HAP-1 (cell line): ENCODE measurements at places on chromosomes 1 and 21.

DNA sequence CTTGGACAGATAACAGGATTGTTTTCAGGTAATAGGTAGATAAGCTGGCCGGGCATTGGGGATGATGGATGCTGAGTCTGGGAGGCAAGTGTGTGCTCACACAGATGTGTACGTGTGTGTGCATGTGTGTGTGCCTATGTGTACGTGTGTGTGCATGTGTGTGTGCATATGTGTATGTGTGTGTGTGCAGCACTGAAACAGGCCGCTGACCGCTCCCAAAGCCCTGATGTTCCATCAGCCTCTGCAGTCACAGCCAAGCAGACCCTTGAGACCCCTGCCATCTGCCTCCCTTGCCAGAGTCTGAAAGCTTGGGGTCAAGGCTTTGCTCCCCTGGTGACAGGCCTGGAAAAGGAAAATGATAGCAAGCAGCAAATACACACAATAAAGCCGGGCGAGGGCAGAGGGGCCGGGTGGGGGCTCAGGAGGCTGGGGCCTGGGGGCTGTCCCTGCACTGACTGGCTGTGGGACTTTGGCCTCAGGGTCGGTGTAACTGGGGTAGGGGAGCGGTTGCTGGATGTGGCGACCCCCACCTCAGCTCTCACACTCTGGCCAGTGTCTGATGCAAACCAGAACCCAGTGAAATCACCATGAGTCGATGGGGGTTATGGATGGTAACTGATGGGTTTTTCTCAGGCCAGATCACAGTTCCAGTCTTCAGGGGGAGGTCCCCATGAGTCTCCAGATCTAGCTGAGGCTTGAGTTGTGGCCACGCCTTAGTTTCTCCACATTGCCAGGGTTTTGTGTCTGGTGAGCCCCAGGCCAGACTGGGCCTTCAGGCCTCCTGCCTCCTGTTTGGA is 9.2 kb upstream of the TNFRSF8 start:
- DNase-seq = no peak

- DNase-seq = no peak
Observed at GRCh38 chr1:232463225-232463624, 166.7 kb downstream of the SIPA1L2 start.

DNA sequence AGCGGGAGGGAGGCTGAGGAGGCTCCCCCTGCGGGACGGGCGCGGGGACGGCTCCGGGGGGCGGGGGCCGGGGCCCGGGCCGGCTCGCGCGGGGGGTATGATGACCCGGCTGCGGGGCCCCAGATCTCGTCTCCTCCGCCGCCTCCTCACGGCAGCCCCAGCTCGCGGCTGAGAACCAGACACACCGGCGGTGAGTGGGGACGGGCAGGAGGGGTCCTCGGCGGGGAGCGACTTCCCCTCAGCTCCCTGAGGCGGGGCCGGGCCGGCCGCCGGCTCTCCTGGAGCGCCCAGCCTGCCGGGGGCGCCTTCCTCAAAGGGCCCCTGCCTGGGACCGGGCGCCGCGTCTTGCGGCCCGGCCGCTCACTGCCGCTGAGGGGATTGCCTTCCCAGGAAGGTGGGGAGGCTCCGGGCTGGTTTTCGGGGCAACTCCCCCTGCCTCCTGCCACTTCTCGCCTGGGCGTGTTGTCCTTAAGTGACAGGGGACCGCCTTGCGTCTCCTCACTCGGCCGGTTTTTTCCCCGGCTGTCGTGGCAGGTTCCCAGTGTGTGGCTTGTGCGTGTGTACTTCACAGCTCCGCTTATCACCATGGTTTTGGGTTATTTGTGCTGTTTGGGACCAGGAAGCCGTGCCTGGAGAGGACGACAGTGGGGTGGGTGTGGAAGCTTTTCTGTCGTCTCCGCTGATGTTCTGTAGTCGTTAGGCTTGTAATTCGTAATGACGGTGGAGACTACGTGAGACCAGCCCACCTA is 800 bp downstream of the HIPK1 start:
- no peak for DNase-seq

- DNase-seq = no peak
Observed at GRCh38 chr1:150895618-150896017, 8.7 kb downstream of the CTXND2 start.

GRCh38 chr1:202998836-202999750 is 8.1 kb upstream of the TMEM183A start:
- DNase-seq = peak; percentile 58

DNA sequence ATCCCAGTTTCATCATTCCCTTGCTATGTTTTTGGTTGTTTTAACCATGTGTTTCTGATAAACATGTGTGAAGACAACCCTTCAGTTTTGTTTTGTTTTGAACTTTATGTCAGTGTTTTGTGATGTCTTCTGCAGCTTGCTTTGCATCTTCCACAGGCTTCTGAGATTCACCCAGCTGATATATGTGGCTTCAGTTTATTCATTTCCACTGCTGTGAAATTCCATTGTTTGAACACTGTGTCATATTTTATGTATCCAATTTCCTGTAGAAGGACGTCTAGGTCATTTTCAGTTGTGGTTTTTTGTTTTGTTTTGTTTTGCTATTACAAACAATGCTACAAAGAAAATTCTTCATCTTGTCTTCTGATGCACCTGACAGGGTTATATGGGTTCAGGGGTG is 27.2 kb upstream of the SLC26A9 start:
- DNase-seq = no peak

GRCh38 chr1:205071028-205071409 is 13.2 kb downstream of the TMEM81 start:
- no peak for DNase-seq

DNA sequence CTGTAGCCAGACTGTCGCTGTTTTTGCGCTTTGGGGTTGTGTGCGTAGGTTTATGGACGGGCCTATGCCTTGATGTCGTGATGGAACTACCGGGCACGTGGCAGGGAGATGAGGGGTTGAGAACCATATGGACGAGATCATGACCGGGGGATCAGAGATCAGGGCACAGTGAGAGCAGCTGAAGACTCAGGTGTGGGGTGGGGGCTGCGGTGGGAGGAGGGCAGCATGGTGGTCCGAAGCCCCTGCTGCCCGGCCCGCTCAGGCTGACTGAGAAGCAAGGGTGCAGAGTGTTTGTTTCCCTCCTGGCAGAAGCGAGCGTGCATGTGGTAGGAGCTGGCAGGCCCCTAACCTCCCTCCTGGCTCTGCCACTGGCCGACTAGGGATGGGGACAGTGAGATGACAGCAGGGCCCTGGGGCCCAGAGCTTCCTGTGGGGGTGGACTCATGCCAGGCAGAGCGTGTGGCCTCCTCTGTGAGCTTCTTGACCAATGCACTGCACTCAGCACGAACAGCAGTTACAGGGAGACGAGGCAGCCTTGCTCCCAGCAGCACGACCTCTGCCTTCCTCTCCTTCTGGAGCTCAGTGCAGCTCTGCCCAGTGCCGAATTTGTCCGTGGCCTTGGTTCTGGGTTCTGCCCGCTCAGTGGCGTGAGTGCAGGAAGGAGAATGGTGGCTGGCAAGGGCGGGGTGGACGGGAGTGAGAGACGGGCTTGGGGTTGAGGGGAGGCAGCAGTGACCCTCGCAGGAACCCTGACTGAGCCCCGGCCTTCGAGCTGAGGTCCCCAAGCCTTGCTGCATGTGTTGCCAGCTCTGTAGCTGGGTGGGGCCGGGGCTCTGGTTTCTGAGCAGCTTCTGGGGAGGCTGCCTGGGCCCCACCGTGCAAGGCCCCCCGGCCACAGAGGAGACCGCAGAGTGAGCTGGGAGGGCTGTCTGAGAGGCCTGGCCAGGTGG is 22.2 kb upstream of the LRRC3 start:
- no peak for DNase-seq

DNA sequence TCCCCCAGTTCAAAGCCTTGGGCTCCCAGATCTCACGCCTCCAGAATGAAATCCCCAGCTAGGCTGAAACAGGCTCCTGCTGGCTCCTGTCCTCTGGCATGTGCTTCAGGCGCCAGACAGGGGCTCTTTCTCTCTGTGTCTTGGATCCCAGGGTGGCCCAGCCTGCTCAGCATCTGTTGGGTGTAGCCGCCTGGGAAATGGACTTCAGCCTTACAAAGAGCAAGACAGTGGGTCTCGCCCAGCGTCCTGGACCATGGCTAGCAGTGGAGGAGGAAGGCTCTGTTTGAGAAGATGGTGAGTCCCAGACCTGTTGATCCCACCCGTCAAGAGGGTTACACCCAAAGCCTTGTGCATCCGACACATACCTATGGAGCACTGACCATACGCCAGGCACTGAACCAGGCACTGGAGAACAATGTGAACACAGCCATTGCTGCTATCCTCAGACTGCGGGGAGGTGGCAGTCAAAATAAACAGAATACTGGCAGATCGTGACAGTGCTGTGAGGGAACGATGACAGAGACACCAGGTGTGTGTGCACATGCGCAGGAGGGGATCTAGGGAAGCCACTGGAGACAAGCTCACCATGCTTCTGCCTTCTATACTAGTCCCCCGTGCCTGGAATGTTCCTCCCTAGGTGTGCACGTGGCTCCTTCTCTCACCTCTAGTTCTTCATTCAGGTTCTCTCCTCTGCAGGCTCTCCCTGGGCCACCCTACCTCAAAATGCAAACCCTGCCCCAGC is 93.0 kb upstream of the GCLM start:
- DNase-seq = no peak

DNA sequence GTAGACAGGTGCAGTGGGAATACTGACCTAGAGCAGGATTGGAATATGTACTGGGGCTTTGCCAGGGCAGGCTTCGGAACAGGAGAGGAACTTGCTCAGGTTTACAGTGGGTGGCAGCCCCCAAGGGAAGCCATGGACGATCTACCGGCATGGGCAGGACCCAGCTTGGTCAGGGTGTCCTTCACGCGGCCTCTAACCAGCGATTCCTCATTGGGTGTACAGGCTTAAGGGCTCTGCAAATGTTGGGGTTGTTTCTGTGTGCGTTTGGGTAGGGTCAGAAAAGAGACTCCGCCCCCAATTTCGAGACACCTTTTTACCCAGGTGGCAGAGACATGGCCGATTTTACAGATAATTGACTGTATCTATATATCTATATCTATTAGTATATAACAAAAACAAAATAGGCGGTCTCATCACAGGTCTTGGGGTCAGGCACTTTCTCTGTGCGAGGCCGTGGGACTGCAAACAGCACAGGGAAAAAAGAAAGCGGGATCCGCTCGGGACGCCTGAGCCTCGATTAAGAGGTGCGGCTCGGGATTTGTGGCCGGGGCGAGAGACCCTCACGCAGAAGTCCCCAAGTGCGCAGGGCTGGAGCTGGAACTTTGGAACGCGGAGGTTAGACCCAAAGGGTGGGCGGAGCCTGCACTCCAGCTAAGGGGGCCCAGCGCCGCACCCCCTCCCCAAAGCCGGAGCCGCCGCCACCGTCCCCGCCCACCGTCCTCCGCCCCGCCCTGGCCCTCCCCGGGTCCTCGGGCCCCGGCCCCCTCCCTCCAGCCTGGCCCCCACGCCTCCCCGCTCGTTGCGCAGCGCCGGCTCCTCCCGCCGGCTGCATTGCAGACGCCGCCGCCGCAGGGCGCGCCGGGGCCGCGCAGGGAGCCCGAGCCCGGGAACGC is 67.5 kb upstream of the VAMP3 start:
- peak; percentile 60 for DNase-seq

DNA sequence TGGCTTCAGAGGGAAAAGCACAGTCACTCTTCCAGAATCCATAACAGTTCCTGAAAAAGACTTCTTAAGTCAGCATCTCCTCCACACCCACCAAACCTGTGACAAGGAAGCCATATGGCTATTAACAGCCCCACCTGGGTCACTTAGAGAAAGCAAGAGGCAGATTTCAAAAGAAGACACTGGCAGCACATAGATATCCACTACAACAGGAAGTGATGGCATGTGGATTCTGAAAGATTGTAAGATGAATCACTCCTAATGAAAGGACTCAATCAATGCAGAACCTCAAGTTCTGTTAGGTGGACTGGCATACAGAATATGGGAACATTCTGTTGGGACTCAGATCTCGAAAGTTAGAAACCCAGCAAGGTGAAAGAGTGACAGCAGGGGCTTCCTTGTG is 365.9 kb downstream of the TGFB2 start:
- no peak for DNase-seq

DNA sequence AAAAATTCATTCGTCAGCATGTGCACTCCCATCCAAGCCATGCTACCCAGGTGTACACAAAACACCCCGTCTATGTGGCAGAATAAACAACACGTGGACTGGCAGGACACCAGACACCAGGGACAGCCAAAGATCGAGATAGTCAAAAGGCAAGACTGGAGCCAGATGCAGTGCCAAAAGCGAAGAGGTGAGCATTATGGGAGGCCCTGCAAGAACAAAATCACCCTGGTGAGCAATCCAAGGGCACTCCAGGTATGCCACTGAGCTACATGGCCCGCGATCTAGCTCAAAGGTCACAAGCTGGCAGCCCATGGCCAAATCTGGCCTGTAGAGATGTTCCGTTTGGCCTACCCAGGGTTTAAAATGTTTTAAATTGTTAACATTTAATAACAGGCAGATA is 33.7 kb downstream of the PLPP3 start:
- no peak for DNase-seq

DNA sequence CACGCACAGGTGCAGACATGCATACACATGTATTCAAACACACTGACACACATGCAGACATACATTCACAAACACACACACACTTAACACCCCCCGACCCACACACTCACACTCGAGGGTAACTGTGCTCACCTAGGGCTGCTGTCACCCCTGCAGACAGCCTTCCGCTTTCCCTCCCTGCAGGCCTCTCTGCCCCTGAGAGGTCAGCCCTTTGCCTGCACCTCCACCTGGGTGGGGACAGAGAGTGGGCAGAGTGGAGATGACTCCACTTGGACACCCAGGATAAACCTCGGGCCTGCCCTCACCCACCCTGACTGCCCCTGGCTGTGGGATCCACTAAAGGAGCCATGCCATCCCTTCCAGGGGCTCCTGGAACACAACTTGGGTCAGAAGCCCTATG is 264.3 kb downstream of the PTPRU start:
- no peak for DNase-seq

GRCh38 chr1:29389533-29390041 is 153.3 kb downstream of the PTPRU start:
- no peak for DNase-seq

GRCh38 chr1:167121375-167122120 is 27.7 kb downstream of the STYXL2 start:
- no peak for DNase-seq

DNA sequence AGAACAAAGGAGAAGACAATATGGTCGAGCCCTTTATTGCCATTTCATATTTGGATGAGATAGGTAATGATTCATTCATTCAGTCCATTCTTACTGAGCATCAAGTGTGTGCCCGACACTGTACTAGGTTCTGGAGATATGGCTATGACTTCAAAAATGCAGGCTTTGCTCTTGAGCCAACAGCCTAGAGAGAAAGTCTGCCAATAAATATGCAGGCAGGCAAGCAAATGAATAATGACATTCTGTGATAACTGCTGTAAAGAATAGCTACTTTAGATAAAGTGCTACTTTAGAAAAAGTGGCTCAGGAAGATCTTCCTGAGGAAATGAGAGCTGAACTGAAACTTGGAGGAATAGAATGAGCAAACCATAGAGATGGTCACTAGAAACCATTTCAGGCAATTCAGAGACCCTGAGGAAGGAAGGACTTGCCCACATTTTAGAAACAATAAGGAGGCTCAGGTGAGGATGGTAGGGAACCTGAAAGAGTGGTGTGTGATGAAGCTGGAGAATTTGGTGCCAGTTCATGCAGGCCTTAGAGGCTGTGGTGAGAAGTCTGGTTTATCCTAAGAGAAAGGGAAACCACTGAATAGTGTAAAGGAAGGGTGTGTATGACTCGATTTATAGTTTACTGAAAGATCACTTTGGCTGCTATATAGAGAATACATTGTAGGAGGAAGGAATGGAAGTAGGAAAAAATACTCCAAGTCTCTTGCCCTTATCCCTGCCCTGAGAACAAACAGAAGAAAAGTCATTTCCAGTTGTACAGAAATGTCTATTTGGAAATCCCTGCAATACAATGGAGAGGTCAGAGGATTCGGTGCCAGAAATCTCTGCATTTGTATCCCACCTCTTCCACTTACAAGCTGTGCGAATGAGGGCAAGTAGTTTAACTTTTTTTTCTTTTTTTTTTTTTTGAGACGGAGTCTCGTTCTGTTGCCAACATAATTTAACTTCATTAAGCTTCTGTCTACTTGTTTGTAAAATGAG is 167.9 kb downstream of the VPS13D start:
- no peak for DNase-seq
